ENCODE measurements at places on chromosomes 3 and 15.

GRCh38 chr3:71251156-71251775, 332.3 kb downstream of the FOXP1 start:
- DNase-seq: no peak

- DNase-seq: no peak
These were observed 84.5 kb downstream of the CACNA2D3 start for GRCh38 chr3:54206874-54207273.

DNA sequence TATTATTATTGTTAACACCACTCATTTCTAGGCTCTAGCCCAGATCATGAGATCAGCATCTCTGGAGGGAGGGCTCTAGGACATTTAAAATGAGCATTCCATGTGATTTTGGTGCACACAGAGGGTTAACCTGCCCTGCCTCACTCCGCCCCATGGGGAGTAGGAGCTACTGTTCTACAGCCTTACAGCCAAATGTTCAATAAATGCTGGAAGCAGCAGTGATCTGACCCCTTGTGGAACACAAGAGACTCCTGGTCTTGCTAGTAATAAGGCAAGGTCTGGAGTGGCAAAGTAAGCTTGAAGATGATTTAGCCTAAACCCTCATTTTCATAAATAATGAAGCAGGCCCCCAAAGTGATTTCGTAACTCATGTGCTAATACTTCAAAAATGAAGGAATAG, 166.4 kb upstream of the EOMES start:
- DNase-seq: no peak

DNA sequence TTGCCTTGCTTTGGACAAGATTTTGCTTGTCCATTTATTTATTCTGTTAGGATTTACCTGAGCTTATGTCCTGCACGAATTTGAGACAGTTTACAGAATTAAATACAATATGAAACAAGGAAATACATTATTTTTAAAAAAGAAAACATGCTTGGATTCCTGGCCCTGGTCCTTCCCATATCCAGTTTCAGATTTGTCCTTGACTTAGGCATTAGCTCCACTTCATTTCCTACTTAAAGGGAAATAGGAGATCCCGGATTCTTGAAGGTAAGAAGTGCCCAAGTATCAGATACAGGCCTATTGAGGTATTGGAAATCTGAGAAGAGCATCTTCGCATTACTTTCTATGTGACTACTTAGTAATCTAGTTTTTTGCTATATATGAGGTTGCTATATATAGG, 672.0 kb downstream of the SI start:
- DNase-seq: no peak

- DNase-seq: no peak
These were observed 13.2 kb downstream of the PFN2 start for GRCh38 chr3:149957361-149958125.

- DNase-seq: no peak
These were observed 193.4 kb upstream of the RASGRP1 start for GRCh38 chr15:38758043-38758442.

Data from NCI-H1694 (cell line).